ENCODE measurements at places on chromosomes 11 and 22.

DNA sequence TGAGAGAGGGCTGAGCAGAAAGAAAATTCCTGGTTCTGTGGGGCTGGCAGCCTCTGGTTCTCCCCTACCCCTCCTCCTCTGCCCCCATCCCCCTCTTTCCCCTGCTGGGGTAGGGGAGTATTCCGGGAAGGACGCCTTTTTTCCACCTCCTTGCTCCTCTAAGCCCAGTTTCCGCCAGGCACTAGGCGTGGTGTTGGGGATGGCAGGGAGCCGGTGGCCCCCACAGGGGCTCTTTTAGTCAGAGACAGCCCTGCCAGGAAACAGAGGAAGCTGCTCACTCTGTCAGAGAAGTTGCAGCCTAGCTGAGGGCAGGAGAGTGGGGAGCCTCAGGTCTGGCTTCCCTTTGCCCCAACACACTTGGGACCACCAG, 15.6 kb upstream of the ARHGEF17 start:
- no peak for DNase-seq

DNA sequence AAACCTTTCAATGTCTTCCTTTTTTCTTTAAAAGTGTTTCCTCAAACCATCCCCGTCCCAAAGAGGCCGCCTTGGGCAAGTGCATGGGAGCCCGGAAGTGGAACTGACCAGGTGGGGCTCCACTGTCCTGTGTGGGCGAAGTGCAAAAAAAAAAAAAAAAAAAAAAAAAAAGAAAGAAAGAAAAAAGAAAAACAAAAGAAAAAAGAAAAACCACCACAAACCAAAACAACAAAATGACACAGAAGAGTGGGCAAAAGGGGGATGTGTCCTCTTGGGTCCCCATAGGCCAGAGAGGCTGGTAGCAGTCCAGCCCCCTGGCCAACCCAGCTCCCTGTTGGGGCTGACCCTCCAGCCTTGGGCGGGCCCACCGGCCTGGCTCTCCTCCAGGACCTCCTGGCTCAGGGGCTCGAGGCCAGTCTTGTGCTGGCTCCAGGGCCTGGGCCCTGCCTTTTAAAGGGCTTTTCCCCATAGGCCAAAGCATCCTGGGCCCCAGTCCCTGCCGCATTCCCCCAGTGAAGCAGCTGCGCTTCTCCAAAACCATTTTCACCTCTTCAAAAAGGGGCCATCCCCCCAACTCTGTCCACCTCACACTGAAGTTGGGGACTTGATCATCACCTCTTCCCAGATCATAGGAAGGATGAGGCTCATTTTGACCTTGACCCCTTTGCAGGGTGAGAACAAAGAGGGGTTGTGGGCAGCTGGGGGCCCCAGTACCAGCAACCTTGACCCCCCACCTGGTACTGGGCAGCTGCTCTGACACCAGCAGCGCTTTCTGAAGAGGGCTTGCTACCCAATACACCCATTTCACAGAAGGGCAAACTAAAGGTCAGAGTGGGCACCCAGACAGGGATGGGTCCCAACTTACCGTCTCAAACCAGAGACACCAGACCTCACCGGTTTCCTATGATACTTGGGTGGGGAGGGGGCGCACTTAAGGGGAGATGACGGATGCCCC, 9.4 kb downstream of the CBX6 start:
- DNase-seq, result no peak

- DNase-seq, result no peak
Observed at GRCh38 chr11:35292279-35292678, 127.1 kb downstream of the SLC1A2 start.

DNA sequence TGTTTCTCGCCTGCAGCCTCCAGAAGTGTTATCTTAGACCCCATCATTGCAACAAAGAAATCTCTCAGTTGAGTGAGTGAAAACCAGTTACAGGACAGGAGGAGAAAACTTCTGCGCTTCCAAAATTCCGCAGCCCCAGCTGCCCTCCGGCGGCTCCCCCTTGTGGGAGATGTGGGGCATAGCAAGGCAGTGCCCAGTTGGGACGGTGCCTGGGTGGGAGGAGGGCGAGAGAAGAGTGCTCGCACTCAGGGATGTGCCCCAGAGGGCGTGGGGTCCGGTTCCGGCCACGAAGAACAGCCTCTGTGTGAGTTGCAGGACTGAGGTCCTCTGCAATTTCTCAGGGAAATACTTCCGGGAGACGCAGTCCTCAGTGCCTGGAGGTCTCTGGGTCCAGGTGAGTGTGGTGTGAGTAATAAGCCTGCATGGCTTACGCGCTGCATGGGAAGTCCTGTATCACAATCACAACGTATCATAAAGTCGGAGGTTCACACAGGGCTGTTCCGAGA, 87.0 kb upstream of the BLID start:
- peak; percentile 55 for DNase-seq

- DNase-seq, result no peak
Observed at GRCh38 chr11:78224906-78225420, 36.2 kb downstream of the USP35 start.

GRCh38 chr11:35021589-35021988, 105.2 kb downstream of the PDHX start:
- no peak for DNase-seq

- DNase-seq, result no peak
Observed at GRCh38 chr22:30876221-30876751, 92.3 kb downstream of the MORC2 start.

- DNase-seq, result no peak
Observed at GRCh38 chr22:27240298-27241075, 561.1 kb downstream of the MN1 start.

- no peak for DNase-seq
Observed at GRCh38 chr11:118277312-118277711, 13.2 kb upstream of the MPZL2 start.

DNA sequence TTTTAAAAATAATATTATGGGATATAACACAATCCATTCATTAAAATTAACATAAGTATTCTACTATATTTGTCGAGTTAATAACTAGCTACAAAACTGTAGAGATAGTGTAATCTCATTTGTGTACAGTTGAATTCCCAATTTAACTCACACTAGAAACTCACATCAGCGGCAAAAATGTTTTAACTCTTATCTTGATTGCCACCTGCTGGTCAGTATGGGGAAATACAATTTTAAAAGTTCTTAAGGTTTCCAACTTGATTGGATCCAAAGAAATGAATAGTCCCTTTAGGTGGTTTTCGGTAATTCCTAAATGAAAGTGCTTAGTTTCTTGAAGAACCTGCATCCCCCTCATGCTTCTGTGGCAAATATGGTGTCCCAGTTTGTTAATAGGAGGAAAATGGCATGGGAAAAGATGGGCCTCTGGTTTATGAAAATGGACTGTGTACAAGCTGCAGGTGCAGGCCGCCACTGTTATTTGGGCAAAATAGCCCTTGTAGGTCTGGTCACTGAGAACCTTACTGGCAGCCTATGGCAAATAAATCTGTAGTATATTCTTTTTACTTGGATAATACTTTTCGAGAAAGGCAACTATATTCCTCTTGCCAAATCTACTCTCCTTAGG, 33.7 kb upstream of the SLC17A6 start:
- no peak for DNase-seq

GRCh38 chr11:26847977-26848376, 126.1 kb upstream of the SLC5A12 start:
- no peak for DNase-seq

DNA sequence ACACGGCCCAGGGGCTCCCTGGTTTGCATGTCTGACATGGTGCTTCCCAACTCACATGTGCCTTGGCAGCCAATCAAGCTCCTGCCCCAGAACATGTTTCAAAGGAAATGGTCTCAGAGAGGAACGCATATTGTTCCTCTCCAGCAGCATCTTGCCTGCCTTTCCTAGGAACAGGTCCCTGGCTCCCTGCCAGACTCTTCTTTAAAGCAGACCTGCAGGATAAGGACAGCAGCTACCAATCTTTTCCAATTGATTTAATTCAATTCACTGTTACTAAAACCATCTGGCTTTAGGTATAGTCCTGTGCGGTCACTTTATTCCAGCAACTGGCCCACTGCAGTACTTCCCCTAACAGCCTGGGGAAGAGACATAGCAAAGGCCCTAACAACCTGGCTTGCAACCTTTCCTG, 79.9 kb downstream of the AMBRA1 start:
- DNase-seq, result no peak

DNA sequence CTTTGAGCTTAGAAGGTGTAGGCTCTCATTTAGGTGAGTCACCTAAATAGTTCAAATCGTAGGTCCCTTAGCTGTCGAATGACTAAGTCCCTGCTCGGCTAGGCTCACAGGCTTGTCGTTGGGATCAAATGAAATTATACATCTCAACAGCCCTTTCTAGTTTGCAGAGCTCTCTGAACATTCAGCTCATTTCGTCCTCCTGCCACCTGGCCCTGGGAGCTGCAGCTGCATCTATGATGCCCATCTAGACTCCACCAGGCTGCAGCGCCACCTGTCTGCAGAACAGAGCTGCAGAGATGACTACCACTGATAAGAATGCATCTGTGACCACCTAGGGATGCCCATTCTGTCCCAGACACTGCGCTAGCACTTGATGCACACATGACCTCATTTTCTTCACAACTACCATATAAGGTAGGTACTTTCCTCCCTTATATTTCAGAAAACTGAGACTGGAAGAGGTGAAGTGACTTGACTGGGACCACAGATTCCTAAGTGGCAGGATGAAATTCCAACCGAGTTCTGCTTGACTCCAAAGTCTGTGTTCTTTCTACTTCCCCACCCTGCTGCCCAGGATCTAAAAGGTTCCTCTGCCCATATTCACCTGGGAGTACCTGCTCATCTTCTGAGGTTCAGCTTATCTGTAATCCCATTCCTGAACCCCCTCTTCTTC, 141.1 kb upstream of the NARS2 start:
- peak; percentile 71 for DNase-seq

- DNase-seq, result no peak
Observed at GRCh38 chr22:23397613-23398567, 182.2 kb downstream of the IGLL1 start.

DNA sequence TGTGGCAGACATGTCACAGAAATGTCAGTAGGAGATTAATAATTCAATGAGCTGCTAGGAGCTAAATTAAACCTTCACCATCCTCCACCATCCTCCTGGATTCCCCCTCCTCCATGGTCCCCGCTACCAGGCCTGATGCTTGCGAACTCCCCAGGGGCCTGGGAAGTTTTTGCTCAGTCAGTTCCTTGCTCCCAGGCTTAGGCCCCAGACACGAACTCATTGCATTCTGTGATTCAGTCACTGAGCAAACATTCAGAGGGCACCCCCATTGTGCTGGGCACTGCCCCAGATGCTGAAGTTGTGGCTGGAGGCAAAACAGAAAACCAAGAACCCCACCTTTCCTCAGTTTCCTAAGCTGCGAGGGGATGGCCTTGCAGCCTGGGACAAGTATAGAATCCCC, 14.3 kb downstream of the NPTXR start:
- DNase-seq, result no peak

DNA sequence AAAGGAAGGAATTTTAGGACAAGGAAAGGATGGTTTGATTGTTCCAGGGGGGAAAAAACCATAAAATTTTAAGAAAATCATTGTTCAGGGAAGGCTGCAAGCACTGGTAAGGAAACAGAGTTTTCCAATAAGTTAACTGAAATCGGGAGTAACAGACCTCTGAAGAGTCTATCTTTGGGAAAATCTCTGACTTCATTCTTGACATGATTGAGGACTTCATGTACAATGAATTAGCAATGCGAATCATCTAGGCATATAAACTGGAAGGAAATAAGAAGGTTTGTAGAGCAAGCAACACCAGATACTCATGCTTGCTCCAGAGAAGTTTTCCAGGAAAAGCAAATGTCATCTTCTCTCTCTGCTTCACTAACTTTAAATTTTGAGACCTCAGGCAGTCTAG, 18.5 kb downstream of the APLP2 start:
- DNase-seq, result no peak

DNA sequence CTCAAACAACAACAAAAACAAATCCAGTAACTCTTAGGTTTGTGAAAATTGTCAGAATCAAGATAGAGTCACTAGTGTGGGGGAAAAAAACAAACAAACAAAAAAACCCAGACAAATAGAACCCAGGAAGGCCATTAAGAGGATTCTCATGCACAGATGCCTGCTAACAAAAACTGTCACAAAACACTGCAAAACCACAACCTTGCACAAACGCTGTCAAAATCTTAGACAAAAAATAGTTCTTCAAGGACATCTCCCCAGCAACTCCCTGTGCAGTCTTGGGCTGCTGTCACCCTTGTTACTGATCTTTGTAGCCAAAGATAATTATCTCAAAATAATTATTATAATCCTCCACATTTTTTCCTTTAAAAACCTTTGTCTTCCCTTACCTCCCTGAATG, 4.6 kb upstream of the ZBED5 start:
- DNase-seq, result no peak

GRCh38 chr11:128516886-128517285, 70.5 kb downstream of the ETS1 start:
- no peak for DNase-seq

DNA sequence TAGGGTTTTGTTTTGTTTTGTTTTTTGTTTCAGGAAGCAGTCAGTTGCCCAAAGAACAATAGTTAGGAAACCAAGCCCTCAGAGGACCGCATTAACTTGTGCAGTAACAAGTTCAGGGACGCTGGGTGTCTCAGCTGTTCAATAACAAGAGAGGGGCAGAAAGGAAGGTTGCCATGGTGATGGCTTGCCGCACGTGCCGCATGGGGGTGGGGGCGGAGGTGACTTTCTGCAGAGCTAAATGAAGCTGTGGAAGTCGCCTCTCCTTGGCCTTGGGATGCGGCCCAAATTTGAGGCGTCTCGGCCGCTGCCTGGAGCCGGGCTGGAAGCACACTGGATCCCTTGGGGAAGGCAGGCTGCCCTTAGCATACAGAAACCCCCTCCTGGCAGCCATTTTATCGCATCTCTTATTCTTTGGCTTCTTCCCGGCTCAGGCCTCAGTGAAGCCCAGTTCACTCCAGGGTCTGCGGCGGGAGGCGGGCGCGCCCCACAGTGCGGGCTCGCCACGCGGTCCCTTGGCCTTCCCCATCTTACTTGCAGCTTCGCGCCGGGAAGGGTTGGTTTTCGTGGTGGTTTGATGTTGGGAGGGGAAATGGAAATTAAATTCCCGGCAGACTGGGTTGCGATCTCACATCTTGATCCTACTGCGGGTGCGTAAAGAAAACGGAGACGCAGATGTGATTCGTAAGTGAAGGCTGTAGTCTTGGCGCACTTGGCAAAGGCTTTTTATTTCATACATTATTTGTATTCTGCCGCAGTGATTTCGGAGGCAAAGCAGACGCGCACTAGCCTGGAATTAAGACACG, 94.3 kb downstream of the SLC17A6 start:
- DNase-seq, result no peak

GRCh38 chr22:31742115-31742514, 7.8 kb downstream of the PRR14L start:
- no peak for DNase-seq

- DNase-seq, result peak; percentile 44
Observed at GRCh38 chr22:20741634-20742581, 32.0 kb upstream of the SERPIND1 start.

- no peak for DNase-seq
Observed at GRCh38 chr11:102553835-102554282, 23.3 kb upstream of the MMP7 start.

All from stimulated activated CD4-positive, alpha-beta T cell treated with anti-CD3 and anti-CD28 coated beads, Interleukin-2, amount 100 ng/mL, for 24 hours (primary cell).